ENCODE measurements at places on chromosomes 16 and 17.

- no peak for DNase-seq
These were observed 410.6 kb downstream of the SLC39A11 start for GRCh38 chr17:72681844-72682243.

GRCh38 chr17:17098551-17099179 lies 56.4 kb downstream of the MPRIP start:
- no peak for DNase-seq

GRCh38 chr17:83161298-83162034 lies 82.1 kb downstream of the METRNL start:
- DNase-seq, result no peak

DNA sequence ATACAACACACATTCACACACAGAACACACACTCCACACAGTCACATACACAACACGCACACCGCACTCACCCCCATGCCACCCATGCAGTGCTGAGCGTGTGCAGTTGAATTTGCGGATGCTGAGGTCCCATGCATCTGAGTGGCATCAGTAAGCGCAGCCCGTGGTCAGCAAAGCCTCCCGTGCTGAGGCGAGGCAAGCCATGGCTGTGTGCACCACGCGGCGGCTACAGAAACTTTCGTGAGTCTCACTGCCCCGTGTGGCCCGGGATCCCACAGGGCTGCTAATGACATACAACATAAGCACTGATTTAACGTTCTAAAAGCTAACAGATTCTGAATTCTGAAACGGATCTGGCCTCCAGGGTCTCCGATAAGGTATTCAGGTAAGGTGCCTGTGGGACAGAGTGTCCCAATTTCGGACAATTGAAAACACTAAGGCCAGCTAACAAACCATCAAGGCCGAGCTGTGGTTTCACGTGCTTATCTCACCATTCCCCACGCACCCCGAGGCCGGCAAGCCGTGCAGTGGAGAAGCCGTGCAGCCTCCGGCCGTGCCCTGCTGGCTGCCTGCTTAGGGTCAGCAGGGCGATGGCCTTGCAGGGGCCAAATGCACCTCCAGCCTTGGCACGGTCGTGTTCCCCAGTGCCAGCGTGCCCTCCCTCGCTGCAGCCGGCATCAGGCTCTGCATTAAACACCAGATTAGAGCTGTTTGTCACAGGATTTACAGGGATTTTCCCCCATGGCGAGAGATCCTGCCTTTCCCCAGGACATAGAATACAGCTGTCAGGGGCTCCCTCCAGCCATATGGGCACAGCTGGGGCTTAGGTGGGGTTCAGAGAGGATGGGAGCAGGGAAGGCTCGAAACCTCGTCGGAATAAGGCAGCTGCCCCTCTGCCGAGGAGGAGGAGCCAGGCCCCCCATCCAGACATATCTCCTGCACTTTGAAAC lies 191.7 kb downstream of the C16orf95 start:
- DNase-seq, result no peak

GRCh38 chr16:76583466-76583865 lies 306.3 kb downstream of the CNTNAP4 start:
- peak; percentile 47 for DNase-seq

GRCh38 chr16:82011199-82011641 lies at the start of gene SDR42E1:
SDR42E1 (minus strand) TSS chr16:82011470; CDS start chr16:82000858, 10,612 bp downstream.
- no peak for DNase-seq

- DNase-seq, result no peak
These were observed 9.4 kb upstream of the CPSF4L start for GRCh38 chr17:73271072-73271471.

DNA sequence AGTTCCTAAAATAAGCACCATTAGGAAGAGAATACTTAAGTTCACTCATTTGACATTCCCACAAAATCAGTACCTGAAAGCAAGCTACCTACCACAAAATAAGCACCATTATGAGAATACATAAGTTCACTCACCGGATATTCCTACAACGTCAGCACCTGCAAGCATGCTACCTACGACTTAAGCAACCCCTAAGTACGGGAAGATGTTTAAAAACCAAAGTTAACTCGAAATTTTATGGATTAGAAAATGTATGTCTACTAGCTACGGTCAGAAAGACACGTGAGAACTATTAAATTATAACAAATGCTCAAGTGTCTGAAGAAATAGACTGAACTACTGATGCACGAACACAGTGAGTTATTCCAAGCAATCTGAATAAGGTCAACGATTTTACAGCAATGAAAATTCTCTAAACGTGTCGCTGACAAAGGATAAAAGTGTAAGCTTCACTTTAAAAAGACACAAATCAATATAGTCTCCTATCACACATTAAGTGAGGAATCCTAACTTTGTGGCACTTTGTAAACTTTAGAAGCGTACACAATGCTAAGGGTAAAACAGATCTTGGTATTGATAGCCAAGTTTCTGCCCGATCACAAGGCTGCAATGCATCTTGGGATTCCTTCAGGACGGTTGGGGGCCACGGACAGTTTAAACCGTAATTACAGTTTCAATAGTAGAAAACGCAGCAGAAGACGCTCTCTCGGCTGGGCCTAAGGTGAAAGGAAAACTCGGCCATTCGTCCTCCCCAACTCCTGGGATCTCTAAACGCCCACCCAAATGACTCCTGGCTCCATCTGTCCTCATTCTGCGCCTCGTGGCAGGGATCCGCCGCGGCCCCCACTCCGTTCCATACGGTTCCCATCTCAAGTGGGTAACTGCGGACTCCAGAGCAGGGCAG lies 1.3 kb downstream of the GSPT1 start:
- DNase-seq, result no peak

- DNase-seq, result no peak
These were observed 43.7 kb downstream of the PKD1L3 start for GRCh38 chr16:71956486-71956885.

GRCh38 chr17:45103269-45103795 lies 29.0 kb downstream of the PLCD3 start:
- no peak for DNase-seq

GRCh38 chr17:47834756-47835155 lies 3.3 kb downstream of the LRRC46 start:
- no peak for DNase-seq

DNA sequence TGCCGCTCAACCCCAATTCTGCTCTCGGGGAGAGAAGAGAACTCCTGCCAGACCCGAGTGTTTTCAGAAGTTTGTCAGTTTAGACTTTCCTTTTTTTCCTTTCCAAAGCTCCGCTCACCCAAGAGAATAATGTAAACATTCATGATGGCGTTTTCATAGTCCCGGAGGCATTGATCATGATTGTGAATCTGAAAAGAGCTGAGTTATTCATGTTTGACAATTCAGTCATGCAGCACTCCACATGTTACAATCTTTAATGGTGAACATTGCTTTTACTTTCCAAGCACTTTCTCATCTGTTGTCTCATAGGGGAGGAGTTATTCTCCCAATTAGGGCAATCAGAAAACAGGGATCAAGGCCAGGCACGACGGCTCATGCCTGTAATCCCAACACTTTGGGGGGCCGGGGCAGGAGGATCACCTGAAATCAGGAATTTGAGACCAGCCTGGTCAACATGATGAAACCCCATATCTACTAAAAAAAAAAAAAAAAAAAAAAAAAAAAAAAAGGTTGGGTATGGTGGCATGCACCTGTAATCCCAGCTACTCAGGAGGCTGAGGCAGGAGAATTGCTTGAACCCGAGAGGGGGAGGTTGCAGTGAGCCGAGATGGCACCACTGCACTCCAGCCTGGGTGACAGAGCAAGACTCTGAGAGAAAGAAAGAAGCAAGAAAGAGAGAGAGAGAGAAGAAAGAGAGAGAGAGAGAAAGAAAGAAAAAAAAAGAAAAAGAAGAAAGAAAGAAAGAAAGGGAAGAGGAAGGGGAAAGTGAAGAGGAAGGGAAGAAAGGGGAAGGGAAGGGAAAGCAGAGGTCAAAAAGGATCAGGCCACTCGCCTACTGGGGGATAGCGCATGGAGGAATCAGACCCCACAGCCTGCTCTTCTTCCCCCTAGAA lies 70.0 kb upstream of the TNRC6C start:
- DNase-seq, result no peak

DNA sequence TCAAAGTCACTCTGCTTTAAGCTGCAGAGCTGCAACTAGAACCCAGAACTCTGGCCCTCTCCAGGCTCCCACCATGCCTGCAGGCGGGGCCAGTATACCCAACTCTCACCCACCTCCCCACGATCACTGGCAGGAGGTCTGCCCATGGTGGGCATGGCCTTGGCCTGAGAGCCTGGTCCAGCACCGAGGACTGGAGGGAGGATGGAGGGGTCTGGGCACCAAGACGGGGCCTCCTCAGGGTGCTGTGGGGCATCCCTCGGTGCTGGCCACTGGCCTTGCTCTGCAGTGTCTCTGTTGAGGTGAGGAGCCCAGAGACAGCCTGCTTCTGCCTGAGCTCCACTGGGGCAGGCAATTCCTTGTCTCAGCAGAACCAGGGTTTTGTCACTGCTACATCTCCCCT lies 1.5 kb upstream of the KRT16 start:
- no peak for DNase-seq

- DNase-seq, result no peak
These were observed 45.3 kb downstream of the WNT3 start for GRCh38 chr17:46773221-46773605.

GRCh38 chr17:42817866-42818265 lies 6.2 kb downstream of the BECN1 start:
- DNase-seq, result no peak

GRCh38 chr17:67639979-67640378 lies 77.8 kb upstream of the NOL11 start:
- no peak for DNase-seq

- no peak for DNase-seq
These were observed 1.1 kb downstream of the DRC7 start for GRCh38 chr16:57695680-57696069.

GRCh38 chr16:83989300-83989699 lies 21.3 kb downstream of the NECAB2 start:
- no peak for DNase-seq

DNA sequence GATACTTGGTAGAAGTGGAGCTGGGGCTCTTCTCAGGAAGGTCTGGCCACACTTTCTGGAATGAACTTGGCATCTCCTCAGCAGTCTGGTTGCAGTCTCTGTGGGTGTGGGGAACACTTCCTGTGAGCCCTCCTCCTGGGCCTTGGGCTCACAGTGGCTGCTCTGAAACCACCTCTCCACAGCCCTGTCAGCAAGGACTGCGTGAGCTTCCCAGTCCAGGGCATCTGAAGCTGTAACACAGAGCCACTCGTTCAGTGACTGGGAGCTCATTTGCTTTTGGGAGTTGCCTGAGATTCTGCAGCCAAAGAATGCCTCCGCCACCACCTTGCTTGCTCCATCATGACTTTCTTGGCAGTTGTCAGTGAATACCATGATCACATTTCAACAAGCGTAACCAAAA lies 60.0 kb downstream of the CLEC16A start:
- DNase-seq, result no peak

DNA sequence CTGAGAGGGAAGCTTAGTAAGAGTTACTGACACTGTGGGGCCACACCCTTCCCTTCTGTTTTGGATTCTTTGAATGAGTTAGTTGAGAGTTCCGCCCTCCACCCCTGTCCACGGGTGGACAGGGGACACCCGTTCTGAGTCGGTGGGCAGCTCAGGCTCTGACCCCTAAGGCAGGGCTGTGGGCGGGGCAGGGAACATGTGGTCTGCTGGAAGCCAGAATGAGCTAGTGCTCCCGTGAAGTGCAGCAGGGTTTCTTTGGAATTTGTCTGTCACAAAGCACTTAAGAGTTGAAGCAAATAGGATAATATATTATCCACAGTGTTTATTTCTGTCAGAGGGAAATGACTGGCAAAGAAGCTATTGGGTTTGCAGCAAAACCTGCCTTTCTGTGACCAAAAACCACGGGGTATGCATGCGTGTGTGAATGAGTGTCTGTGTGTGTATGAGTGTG lies 90.1 kb downstream of the CLEC16A start:
- DNase-seq, result no peak

DNA sequence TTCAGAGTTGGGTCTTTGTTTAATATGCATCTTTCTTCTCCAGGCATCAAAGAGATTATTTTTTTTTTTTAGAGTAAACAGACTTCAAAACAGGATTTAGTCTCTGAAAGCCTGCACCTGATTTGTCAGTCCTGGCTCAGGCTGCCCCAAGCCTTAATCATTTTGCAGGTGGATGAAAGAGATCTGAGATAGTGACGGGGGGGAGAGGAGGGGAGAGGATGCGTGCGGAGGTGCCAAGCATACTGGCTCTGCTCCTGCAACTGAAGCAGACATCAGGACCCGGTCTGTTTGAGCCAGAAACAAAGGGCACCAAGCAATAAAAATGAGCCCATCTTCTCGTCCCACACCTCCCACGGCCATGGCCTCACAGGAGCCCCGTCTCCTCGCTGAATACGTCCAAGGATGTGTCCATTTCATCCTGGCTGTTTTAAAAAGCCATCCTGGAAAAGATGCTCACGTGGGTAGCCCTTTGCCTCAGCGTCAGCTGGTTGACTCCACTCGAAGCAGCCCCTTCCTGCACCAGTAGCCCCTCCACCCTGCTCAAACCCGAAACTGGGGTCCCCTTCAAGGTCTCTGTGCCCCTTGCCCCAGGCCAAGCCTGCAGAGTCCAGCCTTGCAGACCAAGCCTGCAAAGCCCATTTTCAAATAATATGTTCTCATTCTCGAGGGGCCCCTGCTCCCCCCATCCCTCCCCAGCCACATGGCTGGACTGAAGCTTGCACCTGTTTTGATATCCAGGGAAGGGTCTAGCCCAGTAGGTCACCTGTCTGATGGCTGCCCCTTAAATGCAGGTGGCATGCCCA lies 84.8 kb upstream of the TNRC6C start:
- no peak for DNase-seq

GRCh38 chr16:4769306-4769638 lies 2.3 kb upstream of the ZNF500 start:
- DNase-seq, result no peak

DNA sequence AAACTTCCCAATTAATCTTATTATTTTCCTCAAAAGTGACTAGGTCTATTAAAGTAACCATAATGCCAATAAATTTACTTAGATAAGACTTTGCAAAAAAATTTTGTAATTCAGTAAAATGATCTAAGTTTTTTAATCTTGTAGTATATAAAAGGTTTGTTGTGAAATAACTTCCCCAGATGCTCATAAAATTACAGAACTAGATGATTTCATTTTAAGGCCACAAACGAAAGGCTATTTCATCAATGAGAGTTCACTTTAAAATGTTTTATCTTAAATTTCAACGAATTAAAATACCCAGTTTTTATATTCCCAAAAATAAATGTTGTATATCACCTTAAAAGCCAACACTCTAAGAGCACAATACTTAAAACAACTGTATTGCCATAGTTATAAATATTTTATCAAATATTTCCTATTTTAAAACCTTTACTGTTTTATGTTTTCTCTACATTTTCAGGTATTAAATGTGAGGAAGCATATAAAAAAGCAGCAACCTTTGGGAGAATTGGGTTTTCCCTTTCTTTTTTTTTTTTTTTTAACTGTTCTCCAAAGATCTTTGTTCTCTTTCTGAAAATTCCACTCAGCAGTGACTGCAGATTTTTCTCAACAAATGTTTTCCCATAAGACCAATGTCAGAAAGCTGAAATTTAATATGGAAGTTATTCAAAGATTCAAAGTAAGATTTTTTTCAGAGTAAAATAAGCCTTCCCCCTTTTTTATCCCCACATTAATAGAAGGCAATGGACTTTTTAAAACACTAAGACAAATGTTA lies 169.9 kb downstream of the CYB561 start:
- DNase-seq, result no peak

All from anterior cingulate cortex (tissue), 58 donors.